CD4-positive, alpha-beta T cell treated with Interleukin-15 for 1 hour (primary cell): ENCODE measurements at places on chromosomes 2 and 18.
A peak's percentile ranks its signal among the peaks of the same experiment; 100 is the strongest.

GRCh38 chr2:168454737-168455644 lies 1.1 kb upstream of the CERS6 start:
- DNase-seq = no peak

DNA sequence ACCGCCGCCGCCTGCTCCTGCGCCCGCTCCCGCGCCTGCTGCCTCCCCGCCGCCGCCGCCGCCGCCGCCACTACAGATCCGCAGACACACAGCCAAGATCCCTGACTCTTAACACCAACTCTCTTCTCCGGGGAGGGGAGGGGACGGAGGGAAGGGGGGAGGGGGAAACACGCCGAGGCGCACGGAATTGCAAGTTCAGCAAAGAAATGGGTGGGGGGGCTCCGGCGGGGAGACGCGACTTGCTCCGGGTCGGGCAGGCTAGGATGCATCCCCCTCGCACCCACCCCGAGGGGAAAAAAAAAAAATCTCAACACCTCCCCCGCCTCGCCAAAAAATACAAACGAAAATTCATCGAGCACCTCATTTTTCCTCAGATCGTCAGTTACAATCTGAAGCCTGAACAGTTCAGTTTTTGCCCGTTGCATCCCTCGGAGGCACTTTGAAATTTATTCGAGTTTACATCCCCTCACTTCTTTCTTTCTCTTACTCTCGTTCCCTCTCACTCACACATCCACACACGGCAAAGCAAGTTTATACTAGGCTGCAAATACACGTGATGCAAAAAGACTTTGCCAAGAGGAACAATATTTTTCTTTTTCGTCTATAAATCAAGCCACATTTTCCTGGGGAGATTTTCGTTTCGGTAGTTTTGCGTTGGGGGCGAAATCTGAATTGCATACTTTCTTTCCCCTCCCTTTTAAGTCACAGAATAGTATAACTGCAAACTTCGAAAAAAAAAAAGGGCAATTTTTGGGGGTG lies at the start of gene TCF4:
Gene TCF4, minus strand, starts transcription at position 82 of the 759 bp plus-strand sequence. CDS start 1,076 bp downstream, outside the sequence.
- peak; percentile 38 for DNase-seq

DNA sequence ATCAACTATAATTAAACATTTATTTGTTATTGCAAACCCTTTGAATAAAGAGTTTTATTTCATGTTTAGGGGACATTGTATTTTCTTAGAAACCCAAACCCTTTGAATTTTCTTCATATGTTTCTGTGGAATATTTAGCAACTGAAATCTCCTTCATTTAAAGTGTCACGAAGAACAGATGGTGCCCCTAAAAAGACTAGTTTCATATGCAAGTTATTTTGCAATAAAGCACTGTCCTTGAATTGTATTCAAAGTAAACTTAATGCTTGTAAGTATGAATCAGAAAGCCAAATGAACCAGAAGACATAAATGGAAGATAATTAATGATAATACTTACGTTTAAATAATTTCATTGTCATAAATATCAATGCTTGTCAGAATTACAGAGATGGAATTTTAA lies 151.9 kb upstream of the CWC22 start:
- DNase-seq = no peak

GRCh38 chr2:163370169-163370886 lies 365.5 kb downstream of the FIGN start:
- no peak for DNase-seq

GRCh38 chr2:241848761-241849615 lies 9.7 kb downstream of the PDCD1 start:
- DNase-seq = no peak

DNA sequence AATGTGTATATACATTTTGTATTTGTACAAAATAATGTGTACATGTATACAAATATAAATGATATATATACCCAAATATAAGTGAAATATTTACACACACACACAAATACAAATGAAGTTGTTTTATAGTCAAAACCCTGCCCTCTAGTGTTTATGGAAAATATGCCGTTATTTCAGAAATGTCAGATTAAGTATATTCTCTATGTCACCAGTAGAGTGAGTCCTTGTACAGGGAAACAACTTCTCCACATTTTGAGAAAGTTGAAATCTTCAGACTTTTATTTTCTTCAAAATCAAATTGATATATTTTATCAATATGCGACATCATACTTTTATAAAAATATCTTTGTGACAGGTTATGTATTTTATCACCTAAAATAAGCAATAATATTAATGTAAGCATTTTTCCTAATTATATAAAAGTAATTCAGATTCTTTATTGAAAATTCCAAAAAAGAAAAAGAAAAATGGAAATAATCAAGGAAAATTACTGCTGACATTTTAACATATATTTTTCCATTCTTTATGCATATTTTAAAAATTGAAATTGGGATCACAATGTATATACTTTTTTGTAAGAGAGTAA lies 22.4 kb downstream of the ARL6IP6 start:
- no peak for DNase-seq

DNA sequence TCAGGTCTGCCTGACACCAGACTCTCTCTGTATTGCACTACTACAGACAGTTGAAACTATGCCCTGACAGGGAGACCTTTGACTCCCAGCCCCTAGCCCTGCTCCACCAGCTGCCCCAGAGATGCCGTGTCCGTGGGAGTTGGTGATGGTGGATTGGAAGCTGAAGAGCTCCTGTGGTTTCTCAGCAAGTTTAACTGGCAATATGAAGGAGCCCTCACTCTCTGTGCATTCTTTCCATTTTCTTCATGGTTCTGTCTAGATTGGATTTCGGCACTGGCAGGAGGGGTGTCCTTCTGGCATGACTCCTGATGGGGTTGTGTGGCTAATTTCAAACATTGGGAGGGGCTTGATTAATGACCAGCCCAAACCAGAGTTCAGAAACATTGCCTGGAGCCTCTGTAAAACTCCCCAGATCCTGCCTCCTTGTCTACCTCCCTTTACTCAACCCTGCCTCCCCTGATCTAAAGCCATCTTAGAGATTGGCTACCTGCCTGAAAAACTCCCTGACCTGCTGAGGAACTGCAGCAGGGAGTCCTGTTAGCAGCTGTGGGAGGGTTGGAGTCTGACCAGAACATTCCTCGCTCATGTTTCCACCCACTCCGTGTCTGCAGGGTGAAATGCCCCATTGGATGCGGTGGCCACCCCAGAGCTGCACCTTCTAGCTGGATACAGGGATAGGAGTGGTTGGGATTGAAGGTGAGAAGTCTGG lies 206.9 kb upstream of the SPRED2 start:
- no peak for DNase-seq

DNA sequence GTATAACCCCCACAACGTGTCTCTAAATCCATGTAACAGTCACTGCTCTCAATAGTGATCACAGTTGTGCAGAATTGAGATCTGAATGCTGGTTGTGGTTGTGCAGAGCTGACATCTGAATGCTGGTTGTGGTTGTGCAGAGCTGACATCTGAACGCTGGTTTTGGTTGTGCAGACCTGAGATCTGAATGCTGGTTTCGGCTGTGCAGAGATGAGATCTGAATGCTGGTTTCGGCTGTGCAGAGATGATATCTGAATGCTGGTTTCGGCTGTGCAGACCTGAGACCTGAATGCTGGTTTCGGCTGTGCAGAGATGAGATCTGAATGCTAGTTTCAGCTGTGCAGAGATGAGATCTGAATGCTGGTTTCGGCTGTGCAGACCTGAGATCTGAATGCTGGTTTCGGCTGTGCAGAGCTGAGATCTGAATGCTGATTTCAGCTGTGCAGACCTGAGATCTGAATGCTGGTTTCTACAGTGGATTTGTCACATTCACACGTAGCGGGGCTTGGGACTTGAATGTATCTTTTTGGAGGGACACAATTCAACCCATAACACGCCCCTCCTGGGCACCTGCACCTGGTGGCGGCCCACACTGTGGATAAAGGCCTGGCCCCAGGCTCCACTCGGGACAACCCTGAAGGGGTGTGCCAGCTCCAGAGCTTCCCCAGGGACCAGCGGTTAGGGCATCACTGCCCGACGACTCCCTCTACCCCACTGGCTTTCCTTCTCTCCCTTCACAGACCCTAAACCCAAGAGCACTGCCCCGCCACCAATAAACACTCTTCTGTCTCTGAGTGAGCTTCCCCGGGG lies 51.1 kb upstream of the SLC66A3 start:
- no peak for DNase-seq

DNA sequence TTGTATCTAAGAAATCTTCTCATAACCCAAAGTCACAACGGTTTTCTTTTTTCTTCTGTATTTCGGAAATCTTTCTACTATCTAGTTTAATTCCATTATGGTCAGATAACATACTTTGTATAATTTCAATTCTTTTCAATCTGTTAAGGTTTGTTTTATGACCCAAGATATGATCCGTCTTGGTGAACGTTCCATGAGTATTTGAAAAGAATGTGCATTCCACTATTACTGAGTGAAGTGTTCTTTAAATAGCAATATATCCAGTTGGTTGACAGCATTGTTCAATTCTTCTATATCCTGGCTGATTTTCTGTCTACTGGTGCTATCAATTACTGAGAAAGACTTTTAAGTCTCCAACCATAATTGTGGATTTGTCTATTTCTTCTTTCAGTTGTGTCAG lies 414.5 kb downstream of the TNS1 start:
- DNase-seq = no peak

GRCh38 chr2:128160616-128161275 lies 69.7 kb downstream of the UGGT1 start:
- DNase-seq = no peak

GRCh38 chr2:7363906-7364305 lies 446.7 kb downstream of the RNF144A start:
- DNase-seq = no peak

DNA sequence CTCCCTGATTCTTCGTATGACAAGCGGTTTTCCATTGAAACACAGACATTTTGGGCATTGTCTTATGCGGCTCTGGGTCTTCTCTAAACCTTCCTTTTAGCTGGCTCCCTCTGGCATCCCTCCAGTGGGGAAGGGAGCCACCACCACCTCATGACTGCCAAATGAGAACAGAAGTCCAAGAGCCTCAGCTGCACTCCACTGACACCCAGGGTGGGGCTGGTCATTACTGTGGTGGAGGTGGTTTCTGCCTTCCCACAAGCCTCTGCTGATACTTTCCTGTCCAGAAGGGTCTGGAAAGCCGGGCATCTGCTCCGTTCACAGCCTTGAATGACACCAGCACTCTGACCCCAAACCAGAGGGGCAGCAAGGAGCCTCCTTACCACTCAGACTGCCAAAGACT lies 213.5 kb downstream of the ZNF516 start:
- no peak for DNase-seq

- no peak for DNase-seq
Observed at GRCh38 chr18:63181706-63182309, 137.8 kb downstream of the BCL2 start.

DNA sequence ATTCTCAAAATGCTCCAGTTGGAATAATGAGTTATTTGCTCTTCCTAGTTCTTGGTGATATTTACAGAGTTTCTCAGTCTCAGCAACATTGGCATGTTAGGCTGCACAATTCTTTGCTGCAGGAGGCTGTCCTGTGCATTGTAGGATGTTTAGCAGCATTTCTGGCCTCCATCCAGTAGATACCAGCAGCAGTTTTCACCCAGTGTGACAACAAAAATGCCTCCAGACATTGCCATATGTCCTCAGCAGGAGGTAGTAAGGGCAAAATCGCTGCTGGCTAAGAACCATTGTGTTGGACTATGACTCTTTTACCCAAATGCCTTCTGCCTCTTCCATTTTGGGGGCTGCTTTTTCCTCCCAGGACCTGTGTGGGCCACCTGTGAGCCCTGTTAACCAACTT lies 50.4 kb downstream of the PAX8 start:
- no peak for DNase-seq

GRCh38 chr18:712401-713134 lies at the start of gene ENOSF1:
TSS of gene ENOSF1 (minus strand) at chr18:712630. CDS start at chr18:712587, 43 bp downstream.
- peak; percentile 81 for DNase-seq

DNA sequence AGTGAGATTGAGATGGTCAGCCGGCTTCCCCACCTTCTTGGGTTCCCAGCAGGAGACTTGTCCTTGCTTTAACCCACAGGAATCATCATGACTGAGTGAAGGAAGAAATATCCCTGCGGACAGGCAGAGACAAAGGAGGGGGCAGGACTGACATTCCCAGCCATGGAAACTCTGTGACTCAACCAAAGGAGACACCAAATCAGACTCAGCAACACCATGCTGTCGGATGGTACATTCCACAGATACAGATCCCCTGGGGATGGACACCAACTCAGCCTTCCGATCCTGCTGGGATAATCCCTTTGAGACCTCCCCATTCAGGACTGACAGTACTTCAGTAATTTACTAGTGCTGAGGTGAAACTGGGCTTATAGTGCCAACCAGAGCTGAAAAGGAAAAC lies 518.3 kb downstream of the XIRP2 start:
- no peak for DNase-seq

GRCh38 chr18:2518473-2518872 lies 52.8 kb downstream of the METTL4 start:
- DNase-seq = no peak

GRCh38 chr2:191006297-191006696 lies 7.7 kb downstream of the STAT1 start:
- DNase-seq = no peak

DNA sequence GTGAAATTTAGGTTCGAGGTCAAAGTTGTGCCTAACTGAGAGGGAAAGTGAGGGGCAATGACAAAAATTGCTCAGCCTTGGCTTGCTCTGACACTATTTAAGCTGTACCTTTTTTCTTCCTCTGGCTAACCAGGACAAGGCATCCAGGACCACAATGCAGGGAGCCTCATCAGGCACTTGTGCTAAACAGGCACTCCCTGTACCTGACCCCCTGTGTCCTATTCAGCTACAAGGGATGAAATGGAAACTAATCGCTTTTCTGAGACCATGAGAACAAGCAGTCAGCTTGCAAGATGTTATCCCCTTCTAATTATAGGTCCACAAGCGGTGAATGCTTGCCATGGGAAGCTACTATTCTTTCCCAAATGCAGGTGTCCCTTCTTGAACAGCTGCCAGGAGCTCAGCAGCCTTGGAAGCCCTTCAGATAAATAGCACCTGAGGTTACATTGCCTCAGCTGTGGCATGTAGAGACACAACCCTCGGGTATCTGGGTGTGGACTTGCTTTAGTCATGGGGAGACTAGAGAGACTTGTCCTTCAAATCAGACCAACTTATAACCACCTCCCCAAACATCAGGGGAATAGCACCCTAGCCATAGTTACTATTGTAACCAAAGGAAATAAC lies 19.1 kb upstream of the ITGA6 start:
- no peak for DNase-seq

- DNase-seq = peak; percentile 7
Observed at GRCh38 chr2:71609441-71609840, 156.1 kb downstream of the DYSF start.

DNA sequence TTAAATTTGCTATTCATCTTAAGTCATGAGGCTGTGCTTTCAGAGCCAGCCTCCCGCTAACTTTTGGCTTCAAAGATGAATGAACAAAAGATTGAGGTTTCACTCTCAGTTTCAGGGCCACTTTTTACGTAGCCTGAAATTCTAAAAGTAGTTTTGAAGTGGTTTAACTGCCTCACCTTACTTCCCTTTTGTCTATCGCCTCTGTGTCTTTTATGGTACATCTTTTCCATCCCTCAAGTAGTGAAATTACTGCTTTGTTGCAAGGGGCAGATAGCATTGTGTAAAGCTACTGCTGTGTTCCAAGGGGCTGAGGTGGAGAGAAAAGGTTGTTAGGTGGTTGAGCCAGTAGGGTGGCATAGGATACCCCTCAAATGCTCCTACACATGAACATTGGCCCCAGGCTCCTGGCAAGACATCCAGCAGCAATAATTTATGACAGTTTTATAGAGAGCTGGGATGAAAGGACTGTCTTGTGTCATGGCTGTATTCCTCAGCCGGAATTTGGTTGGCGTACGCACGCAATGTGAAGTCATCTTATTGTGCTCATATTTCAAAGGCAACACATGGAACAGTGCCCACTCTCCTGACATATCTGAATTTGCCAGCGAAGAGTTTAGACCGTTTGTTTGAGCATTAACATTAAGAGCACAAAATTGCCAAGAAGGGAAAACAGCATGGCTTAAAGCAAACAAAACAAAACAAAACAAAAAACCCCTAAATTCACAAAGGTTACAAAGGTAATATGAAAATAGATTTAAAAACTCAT lies 32.2 kb downstream of the QPCT start:
- DNase-seq = no peak
